ENCODE measurements at places on chromosomes 7 and 10.

DNA sequence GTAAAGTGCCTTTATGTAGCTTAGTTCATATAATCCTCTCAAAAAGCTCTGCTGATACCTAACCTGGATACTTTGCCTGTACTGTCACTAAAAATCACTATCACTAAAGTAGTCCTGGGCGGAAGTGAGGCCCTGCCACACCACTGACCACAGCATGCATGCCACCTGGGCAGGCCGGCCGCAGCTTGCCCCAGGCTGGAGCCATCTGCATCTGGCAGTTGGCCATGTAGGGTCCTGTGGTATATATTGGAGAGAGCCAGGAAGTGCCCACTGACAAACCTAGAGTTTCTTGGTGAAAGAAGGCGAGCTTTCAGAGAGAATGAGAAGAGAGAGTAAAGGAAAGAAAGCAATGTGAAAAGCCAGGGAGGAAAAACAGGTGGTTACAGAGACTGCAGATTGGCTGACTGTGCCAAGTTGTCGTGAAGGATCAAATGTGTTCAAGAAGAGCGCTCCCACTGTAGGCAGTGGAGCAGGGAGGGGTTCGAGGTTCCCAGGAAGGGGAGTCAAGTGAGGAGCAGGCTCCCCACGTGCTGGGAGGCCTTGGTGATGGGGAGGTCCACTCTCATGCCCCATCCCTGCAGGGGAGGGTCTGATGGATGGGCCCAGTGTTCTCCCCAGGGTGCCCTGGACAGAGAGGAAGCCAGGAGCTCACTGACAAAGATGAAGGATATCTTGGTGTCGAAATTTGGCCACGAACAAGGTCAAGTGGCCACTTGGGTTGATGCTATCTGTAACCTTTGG is 13.6 kb downstream of the LOXL4 start:
- DNase-seq, result no peak

GRCh38 chr10:70132098-70133029 is at the start of gene AIFM2:
AIFM2 (minus strand) TSS chr10:70132825; CDS start chr10:70124084, 8,741 bp downstream.
- peak; percentile 34 for DNase-seq

DNA sequence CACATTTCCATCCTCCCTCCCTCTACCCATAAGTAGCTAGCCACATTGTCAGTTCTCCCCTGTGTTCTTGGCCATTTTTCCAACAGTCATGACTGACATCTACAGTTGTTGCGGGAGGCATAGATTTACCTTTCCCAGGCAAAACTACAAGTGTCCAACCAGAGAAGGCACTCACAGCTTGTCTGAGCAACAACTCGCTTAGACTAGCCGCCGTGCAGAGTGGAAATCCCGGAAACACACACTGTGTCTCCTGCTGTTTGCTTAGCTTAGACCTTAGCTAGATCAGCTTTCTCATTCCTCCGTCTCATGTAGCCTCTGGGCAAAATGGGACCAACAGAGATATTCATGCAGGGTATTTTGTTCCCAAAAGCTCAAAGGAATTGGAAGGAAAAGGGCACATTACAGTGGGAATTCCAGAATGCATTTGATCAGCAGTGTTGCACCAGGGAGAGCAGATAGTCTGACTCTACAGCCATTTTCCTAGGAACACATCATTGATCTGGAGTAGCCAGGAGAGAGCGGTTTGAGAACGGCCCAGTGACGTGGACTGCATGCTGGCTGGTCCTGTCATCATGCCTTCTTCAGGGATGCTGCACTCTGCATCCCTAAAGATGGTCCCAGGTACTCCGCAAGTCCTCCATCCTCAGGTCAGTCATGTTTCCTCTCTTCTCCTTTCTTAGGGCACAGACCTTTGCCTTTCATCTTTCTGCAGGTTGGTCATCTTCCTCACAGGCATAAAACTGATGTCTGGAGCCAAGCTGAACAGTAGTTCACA is 89.4 kb downstream of the C10orf90 start:
- no peak for DNase-seq

DNA sequence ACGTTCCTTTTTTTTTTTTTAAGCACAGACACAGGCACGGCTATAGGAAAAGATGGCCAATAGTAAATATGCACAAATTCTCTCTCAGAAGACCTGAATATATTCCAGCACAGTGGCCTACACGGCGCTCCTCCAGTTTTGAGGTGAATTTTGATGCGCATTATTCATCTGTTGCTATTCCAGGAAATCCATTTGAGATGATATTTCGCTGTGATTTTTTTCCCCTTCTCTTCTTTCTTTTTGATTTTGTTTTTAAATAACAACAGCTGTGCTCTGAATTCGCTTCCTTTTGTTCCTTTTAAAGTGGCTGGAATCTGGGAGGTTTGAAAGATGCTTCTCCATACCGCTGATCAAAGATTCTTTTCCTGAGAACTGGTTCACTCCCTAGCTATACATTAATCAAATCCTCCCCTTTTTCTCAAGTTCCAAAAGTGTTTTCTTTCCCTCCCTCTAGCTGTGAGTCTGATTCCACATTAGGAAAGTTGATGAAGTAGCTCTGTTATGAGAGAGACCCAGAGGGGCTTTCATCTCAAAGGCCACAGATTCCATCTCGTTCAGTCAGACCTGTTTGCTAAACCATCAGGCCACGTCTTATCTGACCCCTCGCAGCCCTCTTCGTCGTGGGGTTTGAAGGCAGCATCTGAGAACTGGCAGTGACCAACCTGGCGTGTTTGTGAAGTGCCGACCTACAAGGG is 602.7 kb upstream of the NRP1 start:
- DNase-seq, result no peak

DNA sequence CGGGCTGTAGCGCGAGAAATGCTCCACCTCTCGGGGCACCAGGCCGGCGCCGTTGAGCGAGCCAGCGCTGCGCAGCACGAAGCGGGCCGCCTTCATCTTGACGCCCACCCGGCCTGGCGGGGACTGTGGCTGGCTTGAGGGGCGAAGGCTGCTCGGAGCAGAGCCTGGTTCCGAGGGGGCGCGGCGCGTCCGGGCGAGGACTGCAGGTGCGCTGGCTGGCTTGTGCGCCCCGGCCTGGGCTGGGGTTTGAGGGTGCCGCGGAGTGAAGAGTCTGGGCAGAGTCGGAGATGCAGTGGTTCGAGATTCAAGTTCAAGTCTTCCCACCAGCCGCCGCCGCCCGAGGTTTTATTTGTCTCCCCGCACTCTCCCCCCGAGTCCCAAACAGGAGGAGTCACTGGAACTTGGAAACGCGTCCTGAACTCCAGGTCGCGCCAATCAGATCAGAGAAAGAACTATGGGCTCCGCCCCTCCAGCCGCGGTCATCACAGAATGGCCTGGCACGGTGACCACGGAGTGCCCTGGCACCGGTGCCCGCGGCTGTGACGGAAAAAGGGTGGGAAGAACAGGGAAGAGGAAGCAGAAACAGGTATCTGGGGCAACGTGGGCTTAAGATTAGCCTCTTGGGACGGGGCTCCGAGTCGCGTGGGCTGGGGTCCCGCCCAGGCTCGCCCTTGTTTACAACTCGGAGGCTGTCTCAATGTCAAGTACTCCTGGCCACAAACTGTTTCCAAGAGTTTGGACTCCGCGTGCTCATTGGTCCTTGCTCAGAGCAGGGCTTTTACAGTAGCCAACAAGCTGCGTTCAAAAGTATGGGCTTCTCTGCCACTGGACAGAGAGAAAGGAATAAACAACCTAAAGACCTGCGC is at the start of gene PDK4:
TSS of gene PDK4 (minus strand) at position 319 of the 866 bp plus-strand sequence. CDS start at position 96, 223 bp downstream.
- DNase-seq, result no peak

DNA sequence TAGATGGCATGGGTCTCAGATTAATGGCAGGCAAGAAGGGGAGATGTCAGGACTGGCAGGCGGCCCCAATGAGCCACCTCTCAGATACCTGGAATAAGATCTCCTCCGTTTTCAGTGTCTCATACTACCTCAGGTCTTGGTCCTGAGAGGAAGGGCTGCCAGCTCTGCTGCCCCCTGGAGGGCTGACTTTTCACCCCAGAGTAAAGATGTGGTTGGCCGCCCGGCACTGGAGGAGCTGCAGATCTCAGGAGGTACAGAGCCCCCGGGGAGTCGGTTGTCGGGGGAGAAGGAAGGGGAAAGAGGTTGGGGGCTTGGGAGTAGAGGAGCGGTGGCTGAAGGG is 642 bp upstream of the COL13A1 start:
- peak; percentile 6 for DNase-seq

GRCh38 chr10:43151371-43151770 is 13.1 kb downstream of the CSGALNACT2 start:
- no peak for DNase-seq

- DNase-seq, result no peak
Measured at GRCh38 chr10:101055411-101055810, 6.4 kb upstream of the KAZALD1 start.

- DNase-seq, result no peak
Measured at GRCh38 chr7:27476493-27476892, 186.2 kb downstream of the HIBADH start.

DNA sequence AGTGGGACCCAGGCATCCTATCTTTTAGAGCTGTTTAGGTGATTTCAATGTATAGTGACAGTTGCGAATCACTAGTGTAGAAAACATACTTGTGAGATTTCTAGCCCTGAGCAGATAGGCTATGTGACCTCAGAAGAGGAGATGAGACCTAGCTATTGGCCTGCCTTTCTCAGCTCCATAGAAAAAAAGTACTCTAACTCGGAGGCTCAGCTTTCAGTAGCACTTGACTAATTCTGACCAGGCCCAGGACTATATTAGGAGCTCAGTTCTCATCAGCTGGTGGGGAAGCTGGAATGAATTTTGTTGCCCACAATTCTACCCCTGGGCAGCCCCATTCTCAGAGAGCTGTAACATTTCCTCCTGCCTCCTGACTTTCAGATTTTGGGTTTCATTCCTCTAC is 179.9 kb upstream of the NAMPT start:
- DNase-seq, result no peak

- DNase-seq, result no peak
Measured at GRCh38 chr10:10992961-10993714, 24.5 kb upstream of the CELF2 start.

- DNase-seq, result no peak
Measured at GRCh38 chr7:123329988-123330643, 130.3 kb upstream of the SLC13A1 start.

DNA sequence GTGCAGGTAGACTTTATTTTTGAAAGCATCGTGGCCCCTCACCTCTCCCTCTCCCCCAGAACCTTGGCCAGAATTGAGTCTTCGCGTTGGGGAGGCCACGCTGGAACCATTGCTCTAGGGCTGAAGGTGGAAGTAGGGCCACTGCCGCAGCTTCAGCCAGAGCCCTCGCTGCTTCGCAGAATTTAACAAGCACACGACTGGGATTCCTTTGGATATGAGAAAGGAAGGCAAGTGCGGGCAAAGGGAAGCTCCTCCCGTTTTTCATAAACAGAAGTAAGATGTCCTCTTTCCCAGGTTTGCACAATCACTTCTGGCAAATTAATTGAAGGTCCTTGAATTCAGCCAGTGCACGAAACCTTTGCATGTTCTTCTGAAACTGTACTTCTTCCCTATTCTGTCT is 168.1 kb downstream of the CCDC3 start:
- no peak for DNase-seq

Data from T-cell (primary cell).